Small intestine (tissue), 16 donors: ENCODE measurements at places on chromosomes 7 and 10. TPM values are rescaled to one million over a fixed set of nuclear protein-coding genes. Genes with fewer than 3 reads are reported as not detected.

GRCh38 chr7:1359681-1360485 lies 99.4 kb downstream of the MICALL2 start:
- no peak for DNase-seq

GRCh38 chr10:132376394-132376851 lies 20.6 kb upstream of the PWWP2B start:
- no peak for DNase-seq

Gene SLC16A9
- 0.27 TPM for polyA plus RNA-seq

DNA sequence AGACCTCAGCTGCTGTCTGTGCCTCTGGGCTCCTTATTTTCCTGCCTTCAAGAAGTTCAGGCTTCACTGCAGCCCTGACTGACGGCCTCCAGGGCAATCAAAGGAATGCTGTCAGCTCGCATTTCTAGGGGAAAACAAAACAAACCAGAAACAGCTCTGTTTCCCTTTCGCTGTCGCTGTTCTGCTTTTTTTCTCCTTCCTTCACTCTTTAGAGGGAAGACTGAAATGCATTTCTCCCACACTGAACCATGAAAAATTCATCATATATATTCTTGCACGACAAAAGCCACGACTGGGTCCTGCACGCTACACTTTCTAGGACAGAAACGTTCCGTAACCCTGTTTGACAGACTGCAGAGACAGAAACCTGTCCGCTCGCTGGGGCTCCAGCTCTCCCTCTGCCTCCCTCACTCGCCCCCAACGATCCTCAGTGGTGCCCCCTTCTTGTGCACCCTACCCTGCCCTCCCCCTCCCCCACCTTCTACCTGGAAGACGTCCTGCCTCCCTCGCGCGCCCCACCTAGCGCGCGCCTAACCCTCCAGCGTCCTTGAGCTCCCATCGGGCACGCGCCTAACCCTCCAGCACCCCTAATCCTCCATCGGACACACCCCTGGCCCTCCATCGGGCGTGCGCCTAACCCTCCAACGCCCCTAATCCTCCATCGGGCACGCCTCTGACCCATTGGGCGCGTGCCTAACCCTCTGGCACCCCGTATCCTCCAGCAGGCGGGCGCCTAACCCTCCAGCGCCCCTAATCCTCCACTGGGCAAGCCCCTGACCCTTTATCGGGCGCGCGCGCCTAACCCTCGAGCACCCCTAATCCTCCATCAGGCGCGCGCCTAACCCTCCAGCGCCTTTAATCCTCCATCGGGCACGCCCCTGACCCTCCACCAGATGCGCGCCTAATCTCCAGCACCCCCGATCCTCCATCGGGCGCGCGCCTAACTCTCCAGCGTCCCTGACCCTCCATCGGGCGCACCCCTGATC lies 37.1 kb downstream of the SVOPL start:
- peak; percentile 17 for DNase-seq

DNA sequence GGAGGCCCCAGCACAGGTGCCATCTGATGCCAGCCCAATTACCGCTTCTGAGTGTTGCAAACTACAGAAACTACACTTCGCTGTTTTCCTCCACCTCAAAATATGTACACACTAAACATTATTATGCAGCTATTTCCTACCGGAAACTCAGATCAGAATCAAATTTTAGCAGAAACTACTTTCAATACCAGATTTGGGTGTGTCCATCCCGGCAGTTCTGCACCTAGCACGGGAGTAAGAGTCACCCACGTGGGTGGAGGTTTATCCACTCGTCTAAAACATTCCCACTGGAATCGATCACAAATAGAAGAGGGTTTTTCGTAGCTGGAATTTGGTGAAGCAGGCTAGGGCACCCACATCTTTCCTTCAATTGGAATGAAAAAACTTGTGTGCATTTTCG lies 214.4 kb upstream of the PRKCQ start:
- no peak for DNase-seq
